ENCODE measurements at places on chromosomes 4 and X.

GRCh38 chr4:88107406-88108107, 50.9 kb downstream of the ABCG2 start:
- no peak for DNase-seq

- no peak for DNase-seq
Measured at GRCh38 chr4:25847329-25847728, 15.5 kb downstream of the SEL1L3 start.

GRCh38 chr4:147943159-147943638, 211.3 kb downstream of the ARHGAP10 start:
- DNase-seq: no peak

GRCh38 chr4:26522478-26522877, 32.2 kb upstream of the CCKAR start:
- no peak for DNase-seq

DNA sequence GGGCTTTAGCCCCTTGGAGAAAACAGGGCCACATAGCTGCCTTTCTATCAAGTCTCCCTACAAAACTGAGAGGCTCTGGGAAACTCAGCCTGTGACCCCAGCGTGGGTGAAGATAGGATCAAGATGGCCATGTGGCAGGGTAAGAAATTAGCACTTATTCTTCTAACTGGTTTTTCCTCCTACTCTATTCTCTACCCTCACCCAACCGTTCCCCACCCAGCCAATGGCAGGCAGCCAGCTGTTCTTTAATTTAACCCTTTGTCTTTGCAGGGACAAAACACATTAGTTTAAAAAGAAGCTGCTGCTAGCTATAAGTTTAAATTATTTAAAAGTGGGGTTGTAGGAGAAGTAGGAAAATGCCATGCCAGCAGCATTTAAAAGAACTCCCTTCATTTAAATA, 2.8 kb downstream of the CLCN5 start:
- DNase-seq: no peak
